ENCODE measurements at places on chromosomes 12 and 14.

- DNase-seq: no peak
Measured at GRCh38 chr14:80388980-80389711, 177.8 kb upstream of the DIO2 start.

DNA sequence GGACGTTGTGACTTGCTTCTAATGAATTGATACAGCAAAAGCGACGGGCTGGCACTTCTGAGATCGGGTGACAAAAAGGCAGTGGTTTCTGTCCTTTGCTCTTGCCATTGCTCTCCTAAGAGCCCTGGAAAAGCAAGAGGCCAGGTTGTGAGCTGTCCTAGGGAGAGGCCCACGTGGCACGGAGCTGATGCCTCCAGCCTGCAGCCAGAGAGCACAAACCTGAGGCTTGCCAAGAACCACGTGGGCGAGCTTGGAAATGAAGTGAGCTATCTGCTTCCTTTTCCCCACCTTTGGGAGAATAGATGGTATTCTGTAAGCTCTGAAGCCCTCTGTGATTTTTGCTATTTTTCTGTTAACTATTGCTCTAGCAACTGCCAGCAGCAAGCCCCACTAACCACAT is 26.4 kb upstream of the NOS1 start:
- no peak for DNase-seq

GRCh38 chr14:101878211-101878821 is 86.1 kb upstream of the DYNC1H1 start:
- DNase-seq: no peak

DNA sequence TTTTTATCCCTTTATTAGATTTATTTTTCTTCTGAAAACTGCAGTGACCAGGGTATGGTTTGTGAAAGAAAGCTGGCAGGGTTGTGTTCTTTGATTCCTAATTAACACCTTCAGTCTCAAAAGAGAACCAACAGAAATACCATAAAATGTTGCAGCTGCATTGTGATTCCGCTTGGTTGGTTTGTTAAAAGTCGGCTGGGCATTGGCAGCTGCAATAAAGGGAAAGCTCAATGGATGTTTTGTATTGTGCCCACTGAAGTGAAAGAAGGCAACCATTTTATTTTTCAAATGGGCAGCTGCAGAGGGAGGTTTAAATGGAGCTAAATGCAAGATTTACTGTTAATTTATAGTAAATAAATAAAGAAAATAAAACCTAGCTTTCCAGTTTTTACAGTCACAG is 16.7 kb downstream of the LGR5 start:
- no peak for DNase-seq

GRCh38 chr12:79294590-79294989 is 396.2 kb downstream of the PAWR start:
- no peak for DNase-seq

DNA sequence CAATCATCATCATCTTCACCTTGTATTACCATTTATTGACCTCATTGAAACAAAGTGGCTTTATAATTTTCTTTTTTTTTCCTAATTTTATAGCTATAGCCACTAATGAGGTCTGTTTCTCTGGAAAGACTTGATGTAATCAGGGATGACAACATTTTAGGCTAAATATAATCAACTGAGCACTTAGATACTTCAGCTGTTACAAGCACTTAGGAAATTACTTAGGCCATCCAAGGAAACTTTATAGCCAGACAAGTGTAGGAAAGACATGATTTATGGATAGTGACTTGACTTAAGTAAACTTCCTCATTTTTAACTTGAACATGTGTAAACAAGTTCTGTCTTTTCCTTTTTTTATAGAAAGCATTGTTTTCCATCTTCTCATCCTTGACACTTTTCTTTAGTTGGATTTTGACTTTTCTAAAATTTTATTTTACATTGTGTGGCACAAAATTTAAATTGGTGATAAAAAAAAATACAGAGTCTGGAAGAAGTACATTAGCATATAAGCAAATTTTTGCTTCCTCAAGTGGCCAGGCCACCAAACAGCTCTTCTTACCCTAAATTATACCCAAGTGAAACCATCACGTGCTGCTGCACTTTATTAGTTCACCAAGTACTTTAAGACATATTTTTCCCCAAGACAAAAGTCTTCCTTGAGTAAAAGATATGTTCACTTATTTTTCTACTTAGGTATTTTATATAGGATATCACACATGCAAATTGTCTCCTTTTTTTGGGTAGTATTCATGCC is 15.1 kb downstream of the CPNE8 start:
- no peak for DNase-seq

- DNase-seq: no peak
Measured at GRCh38 chr12:113030875-113031525, 25.5 kb upstream of the DTX1 start.

DNA sequence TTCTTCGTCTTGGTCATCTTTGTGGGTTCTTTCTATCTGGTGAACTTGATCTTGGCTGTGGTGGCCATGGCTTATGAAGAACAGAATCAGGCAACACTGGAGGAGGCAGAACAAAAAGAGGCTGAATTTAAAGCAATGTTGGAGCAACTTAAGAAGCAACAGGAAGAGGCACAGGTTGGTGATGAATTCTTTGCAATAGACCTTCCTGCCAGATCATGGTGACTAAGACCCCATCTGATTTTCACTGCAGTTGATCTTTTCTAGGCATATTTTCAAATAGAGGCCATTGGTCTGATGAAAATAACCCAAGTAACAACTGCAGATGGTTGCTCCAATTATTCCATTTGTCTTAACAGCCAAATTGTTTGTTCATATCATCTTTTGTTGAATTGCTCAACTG is 114.4 kb downstream of the SCN8A start:
- DNase-seq: no peak

GRCh38 chr12:48857278-48857994 is 5.5 kb upstream of the DDX23 start:
- DNase-seq: no peak

- no peak for DNase-seq
Measured at GRCh38 chr12:23611320-23611719, 338.1 kb downstream of the SOX5 start.

DNA sequence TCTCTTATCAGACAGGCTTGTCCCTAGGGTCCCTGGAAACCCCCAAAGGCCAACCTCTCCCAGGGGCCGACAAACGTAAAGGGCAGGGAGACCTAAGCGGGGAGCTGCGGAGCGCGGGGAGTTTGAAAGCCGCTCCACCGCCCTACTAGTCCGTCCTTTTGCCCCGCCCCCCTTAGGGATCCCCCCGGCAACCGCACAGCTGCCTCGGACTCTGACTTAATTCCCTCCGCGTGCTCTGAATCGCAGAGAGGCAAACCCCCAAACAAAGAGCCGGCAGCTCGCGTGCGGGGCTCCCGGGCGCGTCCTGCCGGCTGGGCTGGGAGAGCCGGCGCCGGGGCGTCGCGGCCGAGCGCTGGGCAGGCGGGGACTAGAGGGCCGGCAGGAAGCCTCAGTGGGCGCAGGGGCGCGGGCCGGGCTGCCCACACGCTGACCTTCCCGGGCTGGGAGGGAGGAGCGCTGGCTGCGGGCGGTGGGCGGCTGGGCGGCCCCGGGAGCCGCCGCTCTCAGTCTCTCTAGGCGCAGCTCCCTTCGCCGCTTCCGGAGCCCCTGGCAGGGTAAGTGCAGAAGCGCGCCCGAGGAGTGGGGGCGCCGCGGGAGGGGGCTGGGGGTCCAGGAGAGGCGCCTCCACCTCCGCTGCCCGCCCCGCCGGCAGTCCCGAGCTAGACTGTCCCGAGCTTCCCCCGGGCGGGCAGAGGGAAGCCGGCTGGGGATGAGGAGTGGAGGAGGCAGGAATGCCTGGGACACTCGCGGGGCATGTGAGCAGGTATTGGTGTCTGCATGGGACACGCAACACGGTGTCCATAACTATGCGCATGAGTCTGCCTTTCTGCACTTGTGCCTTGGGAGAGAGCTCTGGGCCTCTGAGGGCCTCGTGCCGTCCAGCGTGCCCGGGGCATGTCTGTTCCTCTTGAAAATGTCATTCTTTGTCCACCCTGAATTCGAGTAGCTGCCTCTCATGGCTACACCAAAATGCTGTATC is at the start of gene TSPAN11:
TSS of gene TSPAN11 (plus strand) at position 506 of the 979 bp plus-strand sequence. CDS start 27,244 bp downstream, outside the sequence.
- no peak for DNase-seq

DNA sequence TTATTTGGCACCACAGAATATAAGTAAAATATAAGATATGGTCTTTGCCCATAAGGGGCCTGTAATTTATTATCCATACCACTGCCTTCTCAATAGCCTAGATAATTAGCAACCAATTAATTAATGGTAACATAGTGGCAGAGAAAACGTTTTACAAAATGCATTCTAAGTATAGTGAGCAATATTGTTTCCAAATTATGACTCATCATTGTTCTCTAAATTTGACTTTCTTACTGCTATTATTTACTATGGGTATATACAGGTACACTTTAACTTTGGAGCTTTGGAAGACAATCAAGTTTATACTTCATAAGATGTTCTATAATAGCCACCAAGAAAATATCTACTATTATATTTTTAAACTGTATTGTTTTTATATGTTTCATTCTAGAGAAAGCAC is 26.7 kb downstream of the DCP1B start:
- no peak for DNase-seq

DNA sequence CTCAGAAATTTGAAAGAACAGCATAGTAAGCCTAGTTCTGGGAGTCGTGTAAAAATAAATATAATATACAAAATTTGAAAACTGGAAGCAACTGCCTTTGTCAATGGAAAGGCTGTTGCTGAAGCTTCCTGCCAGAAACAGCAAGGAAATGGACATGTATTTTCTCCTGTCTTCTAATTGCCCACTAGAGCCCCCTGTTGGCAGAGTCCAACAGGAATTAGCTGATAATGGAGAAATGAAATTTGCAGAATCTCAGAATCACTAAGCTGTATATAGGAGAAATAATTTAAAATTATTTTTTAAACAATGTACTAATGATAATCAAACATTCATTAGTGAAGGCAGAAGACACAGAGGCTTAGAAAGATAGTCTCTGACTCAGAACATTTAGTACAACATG is 414.8 kb downstream of the SLC6A15 start:
- DNase-seq: no peak

DNA sequence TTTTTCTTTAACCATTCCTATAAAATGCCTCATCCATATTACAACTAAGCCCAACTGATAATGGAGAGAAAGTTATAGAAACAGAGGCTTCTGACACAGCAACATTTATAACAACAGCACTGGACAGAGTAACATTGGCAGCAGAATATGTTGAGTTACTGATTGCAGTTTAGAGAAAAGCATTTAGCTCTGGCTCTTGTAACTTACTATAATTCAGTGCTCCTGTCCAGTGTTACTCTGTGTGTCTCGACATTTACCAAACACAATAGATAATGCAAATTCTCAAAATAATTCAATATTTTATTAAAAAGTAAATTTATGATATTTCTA is 356.1 kb downstream of the CEP128 start:
- no peak for DNase-seq

- DNase-seq: no peak
Measured at GRCh38 chr12:26431211-26431610, 235.8 kb downstream of the SSPN start.

GRCh38 chr12:57887631-57888408 is 41.3 kb upstream of the CTDSP2 start:
- DNase-seq: no peak

GRCh38 chr14:52902971-52903619 is 47.8 kb downstream of the FERMT2 start:
- DNase-seq: no peak

DNA sequence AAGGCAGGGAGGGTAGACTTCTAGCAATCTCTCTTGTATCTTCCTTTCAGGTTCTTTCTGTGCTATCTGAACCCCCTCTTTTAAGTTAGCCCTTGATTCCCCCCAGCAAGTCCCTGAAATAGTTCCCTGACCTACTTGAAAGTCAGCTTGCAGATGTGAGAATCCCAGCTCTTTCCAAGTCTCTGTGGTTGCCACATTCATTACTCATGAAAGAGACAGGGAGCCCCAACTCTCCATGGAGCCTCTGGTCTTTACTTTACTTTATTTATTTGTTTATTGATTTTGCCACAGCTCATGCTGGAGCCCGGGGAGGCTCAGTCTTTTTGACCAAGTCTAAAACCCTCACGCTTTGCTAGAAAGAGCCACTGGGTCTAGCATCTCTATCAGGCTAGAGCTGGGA is 193.6 kb upstream of the FAR2 start:
- no peak for DNase-seq

GRCh38 chr14:74140374-74140850 is 55.7 kb downstream of the LIN52 start:
- no peak for DNase-seq

GRCh38 chr12:10304161-10304574 is 3.5 kb upstream of the KLRD1 start:
- no peak for DNase-seq

GRCh38 chr14:100440207-100440631 is 117.1 kb downstream of the SLC25A47 start:
- DNase-seq: no peak

DNA sequence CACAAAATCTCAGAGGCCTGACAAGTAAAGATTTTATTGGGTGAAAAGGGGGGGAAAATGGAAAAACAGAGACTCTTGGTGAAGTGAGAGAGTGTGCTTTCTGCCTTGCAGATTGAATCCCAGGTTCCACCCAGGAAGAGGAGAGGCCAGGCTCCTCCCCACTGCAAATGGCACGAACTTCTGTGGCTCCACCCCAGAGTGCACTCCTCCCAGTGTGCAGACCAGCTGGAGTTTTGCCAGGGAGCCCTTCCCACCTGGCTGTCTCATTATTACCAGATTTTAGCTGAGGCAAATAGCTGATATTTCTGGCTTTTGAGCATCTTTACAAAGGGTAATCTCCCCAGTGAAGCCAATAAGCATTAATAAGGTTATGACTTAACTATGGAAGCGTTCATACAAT is 51.9 kb downstream of the TESPA1 start:
- peak; percentile 42 for DNase-seq

DNA sequence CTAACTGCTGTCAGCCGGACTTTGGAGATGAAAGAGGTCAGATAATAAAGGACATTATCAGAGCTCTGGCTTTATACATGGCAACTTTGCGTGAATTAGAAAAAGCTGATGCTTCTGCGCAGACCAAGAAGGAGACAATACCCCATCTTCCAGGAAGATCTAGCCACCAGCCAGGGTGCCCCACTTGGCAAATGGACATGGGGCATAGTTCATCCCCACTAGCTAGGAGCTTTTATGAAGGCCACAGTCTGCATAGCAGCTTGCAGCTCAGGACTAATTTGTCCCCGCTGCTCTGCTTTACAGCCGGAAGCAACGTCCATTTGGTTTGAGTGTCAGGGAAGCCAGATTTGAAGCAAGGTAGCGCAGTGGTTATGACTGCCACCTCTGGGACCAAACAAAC is 101.0 kb downstream of the TMEM132C start:
- DNase-seq: no peak

GRCh38 chr12:109512608-109513007 is 35.2 kb downstream of the UBE3B start:
- no peak for DNase-seq

DNA sequence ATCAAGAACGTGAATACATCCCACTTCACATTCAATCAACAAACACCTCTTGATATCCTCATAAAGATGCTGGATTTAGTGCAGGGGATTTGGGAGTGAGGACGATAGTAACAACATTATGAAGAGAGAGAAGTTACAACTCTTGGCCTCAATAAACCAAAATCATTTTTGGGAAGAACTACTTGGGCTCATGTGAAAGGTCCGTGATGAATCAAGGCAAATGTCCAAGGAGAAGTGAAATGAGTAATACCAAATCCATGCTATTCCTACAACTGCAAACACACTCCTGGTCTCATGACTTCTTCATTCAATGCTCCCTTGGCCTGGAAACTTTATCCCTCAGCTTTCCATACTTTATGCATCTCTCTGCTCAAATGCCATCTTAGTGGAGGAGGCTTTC is 162.0 kb upstream of the LMNTD1 start:
- DNase-seq: no peak

- DNase-seq: no peak
Measured at GRCh38 chr14:96170961-96171592, 33.6 kb upstream of the BDKRB2 start.

GRCh38 chr12:49543221-49543913 is 4.5 kb downstream of the KCNH3 start:
- no peak for DNase-seq

GRCh38 chr12:114400925-114401324 is 5.0 kb downstream of the TBX5 start:
- no peak for DNase-seq

All from hematopoietic multipotent progenitor cell treated with erythropoietin and hydrocortisone succinate and interleukin-3 and kit ligand, for 17 days (in vitro differentiated cells).